Mammary epithelial cell (primary cell): ENCODE measurements at places on chromosomes 16 and 17.

DNA sequence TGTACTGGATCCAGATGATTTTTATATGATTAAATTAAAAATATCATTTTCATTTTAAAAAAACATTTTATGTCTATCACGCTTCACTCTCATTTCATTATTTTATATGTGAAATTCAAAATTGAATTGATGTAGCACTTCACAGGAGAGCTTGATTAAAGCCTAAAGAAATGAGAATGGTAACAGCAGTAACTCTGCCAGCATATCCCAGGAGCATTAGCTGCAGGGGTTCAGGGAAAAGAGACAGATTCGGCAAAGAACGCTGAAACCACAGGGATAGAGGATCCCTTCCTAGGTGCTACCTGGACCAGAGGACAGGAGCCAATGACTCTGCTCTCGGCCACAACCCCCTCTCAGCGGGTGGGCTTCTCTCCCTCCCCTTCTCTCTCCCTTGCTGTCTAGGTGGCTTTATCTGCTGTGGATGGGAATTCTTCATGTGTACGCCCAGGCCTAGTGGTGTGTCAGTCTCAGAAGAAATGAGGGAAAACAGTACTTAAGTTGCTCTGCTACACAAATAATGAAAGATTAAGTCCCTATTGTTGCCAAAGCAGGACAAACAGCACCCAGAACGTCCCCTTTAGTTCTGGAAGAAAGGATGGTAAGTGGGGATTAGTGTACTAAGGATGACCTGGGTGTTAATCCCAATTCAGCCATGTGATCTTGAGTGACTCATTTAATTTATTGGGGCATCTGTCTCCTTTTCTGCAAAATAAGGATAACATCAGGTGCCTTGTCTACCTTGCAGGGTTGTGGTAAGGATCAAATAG is 123.3 kb downstream of the CDK5R1 start:
- DNase-seq: no peak

GRCh38 chr16:50538411-50539052 is 9.7 kb upstream of the NKD1 start:
- DNase-seq: peak; percentile 46

DNA sequence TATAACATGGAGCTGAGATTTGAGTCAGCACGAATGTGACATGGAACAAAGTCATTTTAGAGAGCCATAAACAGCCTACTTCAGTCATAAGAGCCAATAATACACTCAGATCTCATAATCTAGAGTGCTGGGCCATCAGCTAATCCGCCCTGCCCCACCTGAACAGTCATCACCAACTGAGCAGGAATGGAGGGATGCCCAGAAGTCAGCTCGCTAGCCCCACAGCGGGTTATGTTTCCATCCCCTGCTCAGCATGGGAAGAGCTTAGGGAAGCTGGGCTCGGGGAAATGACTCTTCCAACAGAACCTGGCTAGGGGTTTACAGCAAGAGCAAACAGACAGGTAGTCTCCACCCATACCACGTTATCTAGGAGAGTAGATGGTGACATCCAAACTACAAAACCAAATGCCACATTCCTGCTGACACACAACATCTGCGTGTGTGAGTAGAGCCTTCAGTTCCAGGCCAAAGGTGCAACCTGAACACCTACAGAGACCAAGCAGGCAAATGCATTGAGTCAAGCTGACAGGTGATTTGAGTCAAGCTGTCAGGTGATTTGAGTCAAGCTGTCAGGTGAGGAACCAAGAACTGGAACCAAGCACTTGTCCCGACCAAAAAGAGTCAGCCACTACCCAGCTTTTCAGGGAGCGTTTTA is 2.0 kb downstream of the TMEM11 start:
- no peak for DNase-seq

DNA sequence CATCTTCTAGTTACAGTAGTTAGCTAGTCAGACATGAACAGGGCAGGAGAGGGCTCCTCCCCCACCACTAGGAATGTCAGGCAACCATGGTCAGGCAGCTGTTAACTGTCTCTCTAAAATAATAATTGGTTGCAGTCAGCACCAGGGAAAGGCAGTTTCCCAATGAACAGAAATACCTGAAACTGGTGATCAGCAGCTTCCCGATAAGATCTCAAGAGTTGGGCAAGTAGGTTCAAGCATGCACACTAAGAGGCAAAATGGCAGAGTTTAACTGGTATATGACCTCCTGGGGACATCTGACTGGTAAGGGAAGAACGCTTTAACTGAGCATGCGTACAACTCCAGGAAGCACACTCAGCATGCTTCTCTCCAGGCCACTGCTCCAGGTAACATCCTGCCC is 12.6 kb upstream of the XYLT1 start:
- peak; percentile 57 for DNase-seq

DNA sequence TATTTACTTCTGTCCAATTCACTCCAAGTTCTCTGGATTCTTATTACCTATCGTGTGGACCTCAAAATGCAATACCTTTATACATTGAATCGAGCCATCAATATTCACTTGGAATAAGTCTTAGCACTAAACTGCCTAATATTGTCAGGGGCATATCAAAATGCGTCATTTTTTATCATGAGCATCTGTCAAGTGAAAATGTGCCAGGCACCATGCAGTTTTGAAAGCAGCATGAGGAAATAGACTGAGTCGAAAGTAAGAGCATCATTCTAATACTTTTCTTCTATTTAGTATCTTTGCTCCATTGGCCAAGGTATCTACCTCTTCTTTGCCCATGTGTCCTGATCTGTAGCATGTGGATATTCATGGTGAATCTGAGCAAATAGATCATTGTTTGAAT is 1193.4 kb downstream of the CDH11 start:
- no peak for DNase-seq

- DNase-seq: no peak
Measured at GRCh38 chr17:74156878-74157277, 46.6 kb upstream of the RPL38 start.

GRCh38 chr16:68287276-68288251 is 23.2 kb downstream of the SLC7A6OS start:
- peak; percentile 80 for DNase-seq
